T-helper 17 cell (primary cell): ENCODE measurements at places on chromosomes 7 and 10.

DNA sequence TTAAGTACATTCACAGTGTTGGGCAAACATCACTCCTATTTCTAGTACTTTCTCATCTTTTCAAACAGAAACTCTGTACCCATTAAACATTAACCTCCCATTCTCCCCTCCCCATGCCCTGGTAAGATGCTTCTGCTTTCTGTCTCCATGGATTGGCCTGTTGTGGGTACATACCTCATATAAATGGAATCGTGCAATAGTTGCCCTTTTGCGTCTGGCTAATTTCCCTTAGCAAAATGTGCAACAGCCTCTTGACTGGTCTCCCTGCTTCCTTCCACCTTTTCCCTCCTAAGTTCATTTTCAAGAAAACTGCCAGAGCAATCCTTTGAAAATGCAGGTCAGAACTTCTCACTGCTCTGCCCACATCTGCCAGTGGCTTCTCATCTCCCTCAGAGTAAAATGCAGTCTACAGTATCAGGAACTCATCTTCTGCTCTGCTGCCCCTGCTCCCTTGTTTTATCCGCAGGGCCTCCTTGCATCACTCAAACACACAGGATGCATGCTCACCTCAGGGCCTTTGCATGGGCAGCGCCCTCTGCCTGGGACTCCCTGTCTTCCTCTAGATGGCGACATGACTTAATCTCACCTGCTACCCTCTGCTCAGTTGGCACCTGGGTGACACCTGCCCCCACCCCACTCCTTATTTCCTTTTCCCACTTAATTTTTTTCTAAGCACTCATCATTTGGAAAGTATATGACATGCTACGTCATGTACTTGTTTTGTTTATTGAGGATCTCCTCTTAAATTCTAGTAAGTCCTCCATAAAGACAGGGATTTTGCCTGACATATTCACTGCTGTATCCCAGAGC, 44.3 kb upstream of the ECHDC3 start:
- DNase-seq = no peak

GRCh38 chr7:4871930-4872675, 10.3 kb upstream of the PAPOLB start:
- no peak for DNase-seq

DNA sequence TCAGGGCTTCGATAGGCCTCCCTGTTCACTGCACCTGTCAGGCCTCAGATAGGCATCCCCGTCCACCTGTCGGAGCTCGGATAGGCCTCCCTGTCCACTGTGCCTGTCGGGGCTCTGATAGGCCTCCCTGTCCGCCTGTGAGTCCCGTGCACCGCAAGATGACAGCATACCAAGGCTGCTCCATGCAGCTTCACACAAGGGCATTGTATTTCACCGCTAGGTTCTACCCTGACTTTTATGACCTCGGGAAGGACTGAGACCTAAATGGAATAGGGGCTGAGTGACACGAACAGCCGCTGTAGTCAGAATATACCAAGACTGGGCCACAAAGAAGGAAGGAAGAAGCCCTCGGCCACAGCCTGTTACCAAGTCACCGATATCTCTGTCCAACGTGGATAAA, 271.2 kb downstream of the DIP2C start:
- DNase-seq = no peak

GRCh38 chr7:107854989-107855388, 36.0 kb upstream of the DLD start:
- no peak for DNase-seq

DNA sequence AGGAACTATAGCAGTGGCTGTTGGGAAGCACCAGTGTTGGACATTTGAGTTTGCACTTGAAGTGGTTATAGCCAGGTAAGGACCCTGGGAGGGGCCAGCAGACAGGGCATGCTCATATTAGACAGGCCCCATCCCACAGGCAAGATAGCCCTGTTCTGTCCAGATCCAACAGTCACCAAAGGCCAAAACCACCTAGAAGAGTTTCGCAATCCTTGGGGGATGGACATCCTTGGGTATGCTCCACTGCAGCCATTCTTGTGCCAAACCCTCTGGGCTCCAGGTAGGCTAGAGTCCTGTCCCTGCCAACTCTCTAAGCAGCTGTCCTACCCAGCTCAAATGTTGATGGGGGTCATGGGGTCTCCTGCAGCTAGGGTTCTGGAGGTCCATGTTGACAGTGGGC, 76.8 kb downstream of the TMEM26 start:
- no peak for DNase-seq
